Activated naive CD4-positive, alpha-beta T cell treated with anti-CD3 and anti-CD28 coated beads for 36 hours (primary cell): ENCODE measurements at places on chromosomes 5 and 9.

GRCh38 chr5:116035123-116035522 lies 2.9 kb downstream of the ARL14EPL start:
- H3K27ac ChIP-seq = no peak overlapping the region
- no peak overlapping the region for H3K4me3 ChIP-seq
- H3K27me3 ChIP-seq = peaks cover 30% of the 10 kb centered on the region
- H3K36me3 ChIP-seq = no peaks in the 10 kb centered on the region
- no peaks in the 10 kb centered on the region for H3K4me1 ChIP-seq

DNA sequence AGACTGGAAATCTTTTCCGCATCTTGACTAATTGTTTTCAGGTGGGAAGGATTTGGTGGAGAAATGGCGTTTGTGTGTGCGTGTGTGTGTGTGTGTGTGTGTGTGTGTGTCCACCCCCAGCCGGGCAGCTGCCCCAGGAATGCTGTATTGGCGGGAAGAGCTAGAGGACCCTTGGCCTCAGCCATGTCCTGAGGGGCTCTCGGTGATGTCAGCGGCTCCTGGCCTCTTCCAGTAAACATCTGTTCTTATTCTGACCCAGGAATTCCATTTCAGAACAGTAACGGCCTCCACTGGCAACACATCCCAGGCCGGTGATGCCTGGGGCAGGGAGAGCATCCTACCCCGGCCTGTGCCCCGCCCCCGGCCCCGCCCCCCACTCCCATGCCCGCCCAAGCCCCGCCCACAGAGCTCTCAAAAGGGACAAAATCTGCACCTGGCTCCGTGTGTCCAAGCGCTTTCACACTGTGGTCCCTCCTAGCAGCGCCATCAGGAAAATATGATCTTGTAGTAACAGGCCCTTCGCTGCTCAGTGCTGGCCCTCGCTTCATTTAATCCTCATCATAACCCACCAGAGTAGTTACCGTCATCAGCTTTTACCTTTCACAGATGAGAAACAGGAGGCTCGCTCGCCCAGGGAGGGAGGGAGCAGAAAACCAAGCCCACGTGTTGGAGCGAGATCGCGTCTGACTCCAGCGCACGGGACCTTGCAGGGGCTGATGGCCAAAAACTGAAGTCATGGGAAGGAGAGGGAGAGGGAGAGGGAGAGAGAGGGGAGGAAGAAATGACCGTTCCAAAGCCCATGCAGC lies 18.9 kb downstream of the ADAMTS2 start:
- no peak overlapping the region for H3K27ac ChIP-seq
- no peaks in the 10 kb centered on the region for H3K36me3 ChIP-seq
- no peak for DNase-seq
- no peak overlapping the region for H3K4me3 ChIP-seq
- H3K4me1 ChIP-seq = no peaks in the 10 kb centered on the region
- peaks cover 17% of the 10 kb centered on the region for H3K27me3 ChIP-seq

DNA sequence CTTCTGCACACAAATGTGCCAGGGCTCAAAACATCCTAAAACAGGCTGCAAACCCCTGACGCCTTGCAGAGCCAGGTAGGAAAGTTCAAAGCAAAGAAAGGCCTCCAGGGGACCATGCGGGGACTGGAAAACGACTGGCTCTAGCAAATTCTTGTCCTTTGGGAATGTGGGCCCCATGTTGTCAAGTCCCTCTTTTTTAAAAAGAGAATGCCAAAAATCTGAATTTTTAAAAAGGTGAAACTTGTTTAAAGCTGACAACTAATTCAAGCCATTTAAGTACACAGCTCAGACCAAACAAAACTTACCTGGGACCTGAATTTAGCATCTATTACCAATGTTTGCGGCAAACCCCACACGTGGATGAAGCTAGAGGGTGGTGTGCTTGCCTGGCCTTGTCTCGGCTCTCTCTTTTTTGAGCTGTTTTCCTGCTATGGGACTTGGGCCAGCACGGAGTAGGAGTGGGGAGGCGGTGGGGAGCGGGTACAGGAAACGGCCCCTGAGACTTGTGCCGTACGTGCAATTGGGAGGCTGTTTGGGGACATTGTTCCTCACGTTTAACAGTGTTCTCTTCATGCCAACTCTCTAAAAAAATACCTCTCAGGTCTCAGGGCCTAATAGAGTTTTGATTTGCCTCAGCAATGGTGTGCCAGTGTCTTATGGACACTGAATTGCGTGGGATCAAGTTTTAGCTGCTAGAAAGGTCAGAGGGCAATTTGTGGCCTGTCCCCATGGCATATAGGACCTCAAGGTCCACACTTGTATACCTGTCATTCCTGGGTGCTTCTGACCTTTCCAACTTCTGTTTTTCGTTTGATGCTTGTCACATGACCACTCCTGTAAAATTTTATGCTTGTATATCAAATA lies 15.1 kb upstream of the PHF19 start:
- peaks cover 19% of the 10 kb centered on the region for H3K36me3 ChIP-seq
- H3K4me3 ChIP-seq = peak overlapping the region; percentile 70
- no peaks in the 10 kb centered on the region for H3K27me3 ChIP-seq
- DNase-seq = peak; percentile 60

GRCh38 chr5:82865625-82866024 lies 211.6 kb downstream of the TMEM167A start:
- no peak overlapping the region for H3K4me3 ChIP-seq
- H3K27me3 ChIP-seq = no peaks in the 10 kb centered on the region
- H3K27ac ChIP-seq = no peak overlapping the region
- H3K4me1 ChIP-seq = no peaks in the 10 kb centered on the region
- no peaks in the 10 kb centered on the region for H3K36me3 ChIP-seq
- DNase-seq = no peak

GRCh38 chr9:16100537-16101091 lies 547.8 kb downstream of the CCDC171 start:
- no peak overlapping the region for H3K27ac ChIP-seq
- H3K4me1 ChIP-seq = no peaks in the 10 kb centered on the region
- no peak for DNase-seq

DNA sequence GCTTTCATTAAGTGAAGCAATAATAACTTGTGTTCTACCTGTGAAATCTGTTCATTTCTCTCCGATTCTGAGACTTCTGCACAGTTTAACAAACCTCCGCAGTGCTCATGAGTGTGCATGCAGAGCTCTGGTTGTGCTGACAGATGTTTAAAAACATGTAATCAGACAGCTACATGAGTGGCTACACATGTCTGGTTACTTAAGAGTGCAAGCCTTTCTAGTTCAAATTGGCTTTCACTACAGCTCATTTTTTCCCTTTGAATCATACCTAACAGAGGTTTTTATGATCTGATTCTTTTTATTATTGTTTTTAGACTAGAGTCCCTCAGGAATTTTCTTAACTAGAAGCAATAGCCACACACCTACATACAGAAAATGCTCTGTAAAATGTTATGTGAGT lies 310.2 kb downstream of the ARRDC3 start:
- H3K4me3 ChIP-seq = no peak overlapping the region
- no peak overlapping the region for H3K27ac ChIP-seq
- no peak for DNase-seq

GRCh38 chr9:127444921-127445850 lies 6.0 kb downstream of the RPL12 start:
- H3K36me3 ChIP-seq = peaks cover 84% of the 10 kb centered on the region
- no peaks in the 10 kb centered on the region for H3K27me3 ChIP-seq
- peaks cover 38% of the 10 kb centered on the region for H3K4me1 ChIP-seq
- H3K4me3 ChIP-seq = no peak overlapping the region
